ENCODE measurements at places on chromosomes 1 and 21.
A peak's percentile ranks its signal among the peaks of the same experiment; 100 is the strongest.

GRCh38 chr1:191085121-191085520 is 607.5 kb upstream of the BRINP3 start:
- DNase-seq = no peak

DNA sequence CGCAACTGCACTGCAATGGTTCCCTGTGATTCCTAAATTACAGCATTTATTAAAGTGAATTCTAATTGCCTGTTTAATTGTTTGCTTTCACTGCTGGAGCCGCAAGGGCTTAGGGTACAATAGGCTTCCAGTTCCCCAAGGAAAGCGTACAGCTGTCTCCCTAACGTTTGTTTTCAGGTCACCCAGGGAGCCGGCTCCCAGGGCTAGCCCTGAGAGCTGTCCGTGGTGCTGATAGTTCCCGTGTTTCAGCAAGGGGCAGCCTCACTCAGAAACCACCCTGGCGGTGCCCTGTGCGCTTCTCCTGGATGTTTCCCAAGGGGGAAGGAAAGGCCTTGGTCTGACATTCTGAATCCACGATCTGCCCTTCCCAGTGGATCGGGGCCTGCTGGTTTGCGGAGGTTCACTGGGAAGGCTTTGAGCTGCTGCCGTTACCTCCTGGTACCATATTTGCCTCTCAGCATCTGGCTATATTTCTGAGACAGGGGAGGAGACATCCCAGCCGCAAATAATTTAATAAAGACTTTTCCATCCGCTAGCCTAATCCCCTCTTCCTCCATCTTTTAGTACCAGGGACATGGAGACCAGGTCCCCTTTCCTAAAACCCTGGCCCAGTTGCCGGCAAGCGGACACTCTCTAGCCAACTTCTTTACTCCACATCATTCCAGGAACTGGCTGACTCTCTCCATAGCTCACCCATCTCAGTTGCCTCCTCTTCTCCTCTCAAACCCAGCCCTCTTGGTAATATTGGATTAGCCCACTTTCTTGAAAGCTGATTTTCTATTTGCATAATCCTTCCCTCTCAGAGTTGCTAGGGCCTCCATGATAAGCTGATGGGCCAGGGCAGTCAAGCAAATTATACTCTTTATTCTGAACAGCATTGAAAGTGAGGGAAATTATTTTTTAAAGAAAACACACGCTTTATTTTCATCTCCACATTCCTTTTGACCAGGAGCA is 149.0 kb downstream of the IGSF21 start:
- DNase-seq = no peak

GRCh38 chr1:169100651-169101088 is 5.8 kb upstream of the ATP1B1 start:
- no peak for DNase-seq

DNA sequence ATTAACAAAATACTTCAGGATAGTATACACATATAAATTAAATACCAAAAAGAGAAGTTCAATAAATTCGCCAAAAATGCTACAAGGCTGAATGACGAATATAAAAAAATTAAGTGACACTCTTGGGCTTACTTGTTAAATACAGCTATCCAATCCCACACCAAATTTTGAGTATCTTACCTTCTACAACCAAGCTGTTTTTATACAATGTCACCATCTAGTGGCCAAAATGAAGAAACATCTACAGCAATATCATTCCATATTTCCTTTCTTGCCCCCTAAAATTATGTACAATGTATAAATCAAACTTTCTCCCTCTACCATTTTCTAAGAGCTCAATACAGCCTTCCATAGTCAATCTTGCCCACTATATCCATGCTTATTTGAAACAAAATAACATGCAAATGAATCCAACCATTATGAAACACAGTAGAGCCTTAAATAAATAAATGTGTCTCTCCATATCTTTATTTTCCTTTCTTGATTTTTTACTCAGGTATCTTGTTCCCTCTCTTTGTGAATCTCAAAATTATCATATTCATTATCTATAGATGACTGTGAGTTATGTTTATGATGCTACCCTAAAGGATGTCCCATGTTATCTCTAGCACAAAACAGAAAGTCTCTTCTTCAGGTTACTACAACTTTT is 86.3 kb downstream of the ACBD6 start:
- DNase-seq = no peak

DNA sequence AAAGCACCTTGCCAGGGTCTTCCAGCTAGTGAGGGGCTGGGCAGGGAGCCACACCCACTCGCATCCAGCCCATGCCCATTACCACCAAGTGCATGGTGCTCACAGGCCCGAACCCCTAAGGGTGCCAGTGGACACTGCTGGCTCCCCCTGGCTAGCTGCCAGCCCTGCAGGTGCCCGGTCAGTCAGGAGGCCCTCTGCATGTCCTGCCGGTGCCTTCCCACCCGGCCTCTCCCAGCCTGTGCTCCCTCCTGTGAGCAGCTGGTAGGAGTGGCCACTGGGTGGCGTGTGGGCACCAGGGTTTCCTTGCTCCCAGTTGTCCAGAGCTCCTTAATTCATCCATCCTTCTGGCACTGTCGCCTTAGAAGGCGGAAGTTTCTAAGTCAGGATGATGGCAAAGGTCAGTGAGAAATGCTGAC is 33.4 kb downstream of the QSOX1 start:
- no peak for DNase-seq

DNA sequence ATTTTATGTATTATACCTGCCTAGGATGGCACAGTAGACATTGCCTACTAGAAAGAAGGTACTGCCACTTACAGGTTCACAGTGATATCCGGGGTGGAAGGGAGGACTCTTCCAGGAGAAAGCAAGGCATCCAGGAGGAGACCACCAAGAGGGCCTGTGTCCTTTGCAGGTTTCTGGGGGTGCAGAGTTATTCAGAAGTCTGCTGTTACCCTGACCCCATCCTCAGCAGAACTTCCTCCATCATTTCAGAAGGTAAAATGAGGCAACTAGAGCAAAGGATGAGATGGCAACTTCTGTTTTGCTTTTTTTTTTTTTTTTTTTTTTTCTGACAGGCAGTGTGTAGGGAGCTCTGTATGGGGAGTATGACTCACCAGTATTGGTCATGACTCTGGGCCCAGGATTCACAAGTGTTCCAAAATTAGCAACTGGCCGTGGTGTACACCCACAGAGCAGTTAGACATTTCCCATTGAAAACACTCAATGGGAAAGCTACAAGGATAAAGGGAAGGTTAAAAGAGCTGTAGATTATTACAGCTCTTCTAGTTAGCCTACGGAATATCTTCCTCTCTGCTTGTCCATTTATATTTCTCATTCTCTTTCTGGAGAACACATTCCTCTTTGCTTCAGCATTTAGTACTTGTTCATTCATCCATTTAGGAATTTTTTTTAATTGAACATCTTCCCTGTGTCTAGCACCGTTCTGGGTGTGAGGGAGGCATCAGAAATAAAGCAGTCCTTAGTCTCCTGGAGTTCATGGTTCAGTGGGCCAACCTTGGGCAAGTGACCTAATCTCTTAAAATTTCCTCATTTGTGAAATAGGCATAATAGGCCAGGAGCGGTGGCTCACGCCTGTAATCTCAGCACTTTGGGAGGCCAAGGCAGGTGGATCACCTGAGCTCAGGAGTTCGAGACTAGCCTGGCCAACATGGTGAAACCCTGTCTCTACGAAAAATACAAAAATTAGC is 50.5 kb upstream of the PPP2R5A start:
- peak; percentile 85 for DNase-seq

DNA sequence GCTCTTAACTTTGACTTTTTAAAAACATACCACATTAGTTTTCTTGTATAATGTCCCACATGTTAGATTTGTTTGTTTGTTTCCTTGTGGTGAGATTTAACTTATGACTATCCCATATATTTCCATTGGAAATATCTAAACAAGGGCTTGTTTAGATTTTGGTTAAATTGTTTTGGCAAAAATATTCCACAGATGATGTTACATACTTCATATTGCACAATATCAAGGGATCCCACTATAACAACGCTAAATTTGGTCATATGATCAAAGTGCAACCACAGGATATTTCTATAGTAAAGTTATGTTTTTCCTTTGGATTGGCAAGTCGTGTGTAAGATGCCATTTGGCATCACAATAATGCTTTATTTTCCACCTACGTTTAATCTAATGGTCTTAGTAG is 396.7 kb downstream of the TGFB2 start:
- DNase-seq = no peak

DNA sequence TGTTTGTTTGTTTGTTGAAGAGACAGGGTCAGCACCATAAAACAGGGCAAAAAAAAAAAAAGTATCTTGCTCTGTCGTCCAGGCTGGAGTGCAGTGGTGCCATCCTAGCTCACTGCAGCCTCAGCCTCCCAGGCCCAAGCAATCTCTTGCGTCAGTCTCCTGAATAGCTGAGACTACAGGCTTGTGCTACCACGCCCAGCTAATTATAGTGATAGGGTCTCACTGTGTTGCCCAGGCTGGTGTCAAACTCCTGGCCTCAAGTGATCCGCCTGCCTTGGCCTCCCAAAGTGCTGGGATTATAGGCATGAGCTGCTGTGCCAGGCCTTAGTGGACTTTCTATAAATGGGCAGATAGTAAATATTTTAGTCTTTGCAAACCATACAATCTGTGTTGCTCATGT is 19.2 kb downstream of the DDI2 start:
- DNase-seq = no peak

- DNase-seq = no peak
Measured at GRCh38 chr1:2021550-2021949, 2.4 kb downstream of the GABRD start.

DNA sequence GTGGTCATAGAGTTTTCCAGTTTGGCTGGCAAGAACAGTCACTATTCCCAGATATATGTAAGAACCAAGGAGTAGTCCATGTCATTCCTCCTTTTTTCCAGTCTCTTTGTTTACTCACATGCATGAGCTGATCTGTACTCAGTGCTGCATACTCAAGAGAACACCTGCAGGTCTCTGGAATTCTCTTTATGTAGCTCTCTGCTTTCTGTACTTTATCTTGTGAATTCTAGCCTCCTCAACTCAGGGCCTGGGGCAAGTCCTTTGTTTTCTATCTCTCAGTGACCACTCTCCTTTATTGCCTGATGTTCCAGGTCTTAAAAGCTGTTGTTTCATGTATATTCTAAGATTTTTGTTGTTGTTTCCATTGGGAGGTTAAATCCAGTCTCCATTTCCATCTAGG is 478.9 kb downstream of the DPYD start:
- no peak for DNase-seq

DNA sequence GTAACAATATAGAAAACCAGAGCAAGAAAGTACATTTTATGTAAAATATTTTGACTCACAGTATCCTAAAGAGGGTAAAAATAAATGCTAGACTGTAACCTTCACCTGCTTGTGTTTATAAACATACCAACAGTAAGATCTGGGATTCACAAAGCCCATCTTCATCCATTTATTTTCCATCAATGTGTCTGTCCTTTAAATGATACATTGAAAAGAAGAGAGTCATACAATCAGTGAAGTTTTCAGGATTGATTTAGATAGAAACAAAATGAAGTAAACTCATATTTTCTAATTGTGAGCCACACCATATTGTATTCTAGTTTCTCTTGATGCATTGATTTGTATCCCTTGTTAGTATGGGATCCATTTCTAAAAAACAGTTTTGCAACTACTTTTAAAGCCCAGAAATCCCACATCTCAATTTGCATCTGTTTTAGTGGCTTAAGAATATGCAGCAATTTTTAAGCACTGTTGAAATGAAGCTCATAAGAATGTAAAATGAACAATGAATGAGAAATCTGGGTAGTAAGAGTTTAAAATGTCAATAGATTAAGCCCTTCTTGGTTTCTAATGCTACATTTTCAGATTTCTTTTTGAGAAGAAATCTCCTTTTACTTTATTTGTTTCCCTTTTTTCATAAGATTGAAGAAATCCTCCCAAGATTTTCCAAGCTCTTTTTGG is 548.1 kb upstream of the ADGRL2 start:
- DNase-seq = no peak

GRCh38 chr21:15533618-15534017 is 196.2 kb upstream of the USP25 start:
- no peak for DNase-seq

- DNase-seq = no peak
Measured at GRCh38 chr1:58155418-58156123, 391.0 kb downstream of the OMA1 start.

GRCh38 chr1:151472856-151473731 is 13.8 kb upstream of the POGZ start:
- DNase-seq = no peak

DNA sequence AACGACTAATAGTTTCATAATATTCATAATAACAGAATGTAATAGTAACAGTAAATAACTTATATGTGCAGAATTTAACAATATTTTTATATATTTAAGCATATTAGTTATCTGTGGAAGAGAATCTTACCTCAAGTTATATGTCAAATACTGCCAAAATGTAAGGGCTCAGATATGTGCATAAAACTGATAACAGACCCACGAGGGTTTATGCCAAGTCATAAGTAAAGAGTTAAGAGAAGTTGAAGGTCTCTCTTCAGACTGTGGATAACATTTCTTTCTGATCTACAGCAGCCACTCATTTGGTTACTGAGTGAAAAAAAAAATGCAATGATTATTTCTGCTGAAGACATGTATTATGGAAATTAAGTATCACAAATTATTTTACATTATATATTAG is 1167.8 kb upstream of the NCAM2 start:
- DNase-seq = no peak

DNA sequence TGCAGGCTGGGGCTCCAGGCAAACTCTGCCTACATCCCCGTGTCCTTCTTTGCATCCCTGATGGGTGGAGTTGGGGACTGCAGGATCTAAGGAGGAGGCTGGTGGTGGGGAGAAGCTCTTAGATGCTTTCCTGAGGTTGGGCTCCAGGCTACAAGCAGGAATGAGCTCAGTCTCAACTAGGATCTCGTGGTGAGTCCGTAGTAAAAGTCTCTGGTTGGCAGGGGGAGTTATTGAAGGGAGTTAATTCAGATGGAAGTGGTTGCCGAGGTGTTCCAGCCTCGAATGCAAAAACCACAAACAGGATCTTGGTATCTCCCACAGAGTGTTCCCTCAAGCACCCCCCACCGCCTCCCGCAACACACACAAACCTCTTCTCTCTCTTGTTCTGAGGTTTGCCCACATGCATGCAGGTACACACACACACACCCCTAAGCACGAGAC is 35.0 kb downstream of the TMCC2 start:
- DNase-seq = no peak

- DNase-seq = no peak
Measured at GRCh38 chr1:32508761-32509160, 30.5 kb upstream of the ZBTB8A start.

DNA sequence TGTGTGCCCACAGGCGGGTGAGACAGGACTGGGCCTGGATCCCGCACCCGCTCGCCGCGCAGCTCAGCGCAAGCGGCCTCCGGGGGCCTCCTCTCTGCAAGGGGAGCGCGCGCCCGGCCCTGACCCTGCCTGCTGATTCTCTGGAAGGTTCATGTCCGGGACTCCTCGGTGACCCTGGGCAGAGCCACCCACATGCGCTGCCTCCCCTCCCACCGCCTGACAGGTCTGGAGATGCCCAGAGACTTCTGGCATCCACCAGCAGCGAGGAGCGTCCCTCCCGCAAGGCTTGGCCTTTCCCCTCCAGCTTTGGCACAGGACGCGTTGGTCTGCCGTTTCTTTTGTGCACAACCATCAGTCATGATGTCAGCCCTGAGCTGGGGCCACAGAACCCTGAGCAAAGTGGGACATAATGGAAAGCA is 42.0 kb upstream of the COL6A2 start:
- no peak for DNase-seq

- DNase-seq = no peak
Measured at GRCh38 chr21:15559660-15560059, 170.1 kb upstream of the USP25 start.
